ENCODE measurements at places on chromosomes 1 and 21.

- no peak for DNase-seq
Measured at GRCh38 chr1:116426401-116426800, 53.4 kb downstream of the ATP1A1 start.

- DNase-seq: no peak
Measured at GRCh38 chr1:176558561-176558960, 95.6 kb downstream of the PAPPA2 start.

GRCh38 chr1:41723786-41724185 is 194.9 kb downstream of the HIVEP3 start:
- no peak for DNase-seq

- peak; percentile 72 for DNase-seq
Measured at GRCh38 chr21:16420031-16420724, 690.4 kb downstream of the USP25 start.

DNA sequence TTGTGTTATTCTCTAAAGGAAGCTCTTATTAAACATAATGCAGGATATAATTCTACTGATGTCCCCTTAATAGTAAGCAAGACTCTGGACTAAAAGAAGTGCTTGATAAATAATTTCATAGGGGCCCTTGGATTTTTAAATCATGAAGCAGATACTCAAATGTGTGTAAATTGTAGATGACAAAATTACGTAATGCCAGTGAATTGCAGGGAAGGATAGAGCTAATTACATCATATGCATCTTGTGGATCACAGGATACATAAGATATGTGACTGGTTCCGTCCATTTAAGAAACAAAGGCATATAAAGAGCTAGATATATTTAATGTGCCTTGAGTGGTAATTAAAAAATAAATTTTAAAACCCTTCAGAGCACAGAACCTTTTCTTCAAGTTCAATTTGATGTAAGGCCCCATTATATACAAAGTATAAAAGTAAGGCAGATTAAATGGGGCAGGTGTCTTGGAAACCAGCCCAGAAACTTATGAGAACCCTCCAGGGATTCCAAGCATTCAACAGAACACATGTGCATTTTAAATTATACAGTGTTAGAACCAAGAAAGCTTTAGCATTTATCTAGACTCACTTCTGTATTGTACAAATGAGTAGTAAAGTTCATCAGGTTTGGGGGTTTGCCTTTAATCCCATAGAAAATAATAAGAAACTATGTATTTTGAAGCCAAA is 190.4 kb downstream of the NCAM2 start:
- peak; percentile 52 for DNase-seq
